NCI-H526 (cell line): ENCODE measurements at places on chromosomes 5 and 9.

GRCh38 chr5:33629999-33630398, 189.2 kb downstream of the TARS1 start:
- no peak for DNase-seq

DNA sequence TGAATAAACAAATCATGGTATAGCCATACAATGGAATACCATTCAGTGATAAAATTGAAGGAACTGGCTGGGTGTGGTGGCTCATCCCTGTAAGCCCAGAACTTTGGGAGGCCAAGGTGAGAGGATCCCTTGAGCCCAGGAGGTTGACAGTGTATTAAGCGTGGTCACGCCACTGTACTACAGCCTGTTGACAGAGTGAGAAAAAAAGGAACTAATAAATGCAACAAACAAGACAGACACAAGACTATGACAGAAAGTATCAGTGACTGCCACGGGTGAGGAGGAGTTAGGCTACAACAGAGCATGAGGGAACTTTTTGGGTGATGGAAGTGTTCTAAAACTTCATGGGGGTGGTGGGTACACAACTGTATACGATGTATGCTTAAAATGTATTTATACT, 2.2 kb downstream of the FNIP1 start:
- DNase-seq = no peak

DNA sequence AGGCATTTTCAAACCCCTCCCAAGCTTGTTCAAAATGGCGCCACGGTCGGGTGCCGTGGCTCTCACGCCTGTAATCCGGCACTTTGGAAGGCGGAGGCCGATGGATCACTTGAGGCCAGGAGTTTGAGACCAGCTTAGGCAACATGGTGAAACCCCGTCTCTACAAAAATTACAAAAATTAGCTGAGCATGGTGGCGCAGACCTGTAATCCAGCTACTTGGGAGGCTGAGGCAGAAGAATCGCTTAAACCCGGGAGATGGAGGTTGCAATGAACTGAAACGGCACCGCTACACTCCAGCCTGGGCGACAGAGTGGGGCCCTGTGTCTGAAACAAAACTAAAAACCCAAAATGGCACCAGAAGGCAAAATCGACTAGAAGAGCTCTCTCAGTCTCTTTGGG, 142.0 kb downstream of the MTX3 start:
- DNase-seq = no peak

GRCh38 chr5:159319832-159320231, 10.5 kb downstream of the IL12B start:
- DNase-seq = no peak

- DNase-seq = no peak
Measured at GRCh38 chr9:89548071-89548638, 50.2 kb upstream of the SEMA4D start.

GRCh38 chr5:135218790-135219568, 180.1 kb downstream of the MACROH2A1 start:
- no peak for DNase-seq

DNA sequence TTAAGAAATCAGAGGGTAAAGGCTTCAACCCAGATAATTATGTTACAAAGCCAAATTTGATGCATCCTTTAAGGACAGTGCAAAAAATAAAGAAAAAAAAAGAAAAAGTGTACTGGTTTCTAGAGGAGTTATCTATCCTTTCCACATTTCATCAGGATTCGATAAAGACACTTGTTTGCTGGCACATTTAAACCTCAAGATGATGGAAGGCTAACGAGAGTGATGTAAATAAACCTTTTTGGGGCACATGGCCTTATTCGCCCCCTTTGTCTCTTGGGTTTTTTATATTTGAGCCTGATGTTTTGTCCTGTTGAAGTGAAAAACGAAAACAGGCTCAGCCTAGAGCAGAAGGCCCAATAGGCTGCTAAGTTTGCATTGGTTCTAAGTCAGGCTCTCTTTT, 416.5 kb downstream of the TAF11L14 start:
- no peak for DNase-seq

GRCh38 chr5:2735996-2736395, 15.5 kb downstream of the IRX2 start:
- DNase-seq = no peak

DNA sequence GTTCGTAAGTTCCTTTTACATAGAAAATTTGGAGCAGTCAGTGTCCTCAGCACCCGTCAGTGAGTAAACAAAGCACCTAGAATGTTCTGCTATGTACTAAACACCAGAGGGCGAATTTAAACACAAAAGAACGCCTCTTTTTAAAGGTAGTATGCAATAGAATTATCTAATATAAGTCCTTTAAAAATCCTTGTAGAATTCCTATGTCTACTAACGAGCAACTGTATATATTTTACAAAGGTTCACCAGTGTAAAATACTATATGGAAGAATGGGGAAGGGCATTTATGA, 499 bp upstream of the TMEM232 start:
- DNase-seq = no peak

DNA sequence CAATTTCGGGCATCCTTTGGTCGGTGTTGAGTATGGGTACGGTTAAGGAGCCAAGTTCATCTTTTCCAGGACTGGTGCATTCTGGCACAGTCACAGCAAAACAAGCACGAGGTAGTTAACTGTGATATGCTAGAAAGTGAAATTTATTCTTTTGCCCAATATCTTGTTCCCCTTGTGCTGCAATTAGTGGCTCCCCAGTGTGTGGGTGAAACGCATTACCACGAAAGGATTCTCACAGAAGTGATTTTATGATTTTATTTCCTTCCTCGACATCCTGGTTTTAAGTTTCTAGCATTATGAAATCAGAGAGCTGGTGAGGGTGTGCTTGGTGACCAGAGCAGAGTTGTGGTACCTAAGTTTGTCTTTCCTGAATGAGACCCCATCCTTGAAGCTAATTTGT, 1.5 kb downstream of the FRMPD1 start:
- DNase-seq = no peak

- no peak for DNase-seq
Measured at GRCh38 chr5:99607124-99607523, 678.3 kb upstream of the CHD1 start.

GRCh38 chr5:133470841-133471240, 141.5 kb downstream of the FSTL4 start:
- no peak for DNase-seq

- no peak for DNase-seq
Measured at GRCh38 chr9:2559192-2560152, 62.1 kb upstream of the VLDLR start.

GRCh38 chr9:22031655-22032411, 22.7 kb upstream of the CDKN2B start:
- DNase-seq = no peak

- no peak for DNase-seq
Measured at GRCh38 chr9:137603879-137604278, 1.6 kb upstream of the ARRDC1 start.

- peak; percentile 66 for DNase-seq
Measured at GRCh38 chr9:137305060-137305797, 3.2 kb upstream of the NRARP start.

- DNase-seq = no peak
Measured at GRCh38 chr9:8926461-8926860, 1126.9 kb upstream of the DMAC1 start.

GRCh38 chr5:173663352-173664153, 47.1 kb upstream of the BOD1 start:
- DNase-seq = no peak

DNA sequence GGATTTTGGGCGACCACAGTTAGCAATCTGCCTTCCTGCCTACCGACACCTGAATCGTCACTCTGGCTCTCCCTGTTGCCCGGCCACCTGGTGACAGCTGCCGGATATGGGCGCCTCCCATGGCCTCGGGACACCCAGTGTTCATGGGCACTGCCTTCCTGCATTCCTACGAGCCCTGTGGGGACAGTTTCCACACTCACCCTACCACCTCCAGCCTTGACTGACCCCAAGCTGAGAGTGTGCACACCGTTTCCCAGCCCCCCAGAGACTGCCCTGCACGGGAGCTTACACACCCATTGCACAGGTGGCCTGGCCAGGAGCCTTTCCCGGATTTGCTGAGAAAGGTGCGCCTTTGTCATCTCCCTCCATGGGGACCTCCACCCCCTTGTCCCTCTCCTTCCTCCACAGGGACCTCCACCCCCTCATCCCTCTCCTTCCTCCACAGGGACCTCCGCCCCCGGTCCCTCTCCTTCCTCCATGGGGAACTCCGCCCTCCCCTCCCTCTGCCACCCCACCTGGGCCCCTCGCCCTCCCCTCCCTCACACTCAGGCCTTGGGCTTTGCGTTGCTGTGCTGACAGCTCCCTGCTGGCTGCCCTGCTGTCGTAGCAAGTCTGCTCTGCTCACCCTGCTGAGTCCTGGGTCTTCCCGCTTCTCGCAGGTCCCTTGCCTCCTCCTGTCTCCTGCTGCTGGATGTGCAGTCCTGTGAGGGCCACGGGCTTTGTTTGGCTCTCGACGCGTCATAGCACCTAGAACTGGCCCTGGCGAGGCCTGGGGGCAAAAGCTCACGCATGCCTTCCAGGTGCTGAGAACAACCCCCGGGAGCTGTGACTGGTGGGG, 48.4 kb downstream of the MRPL36 start:
- peak; percentile 18 for DNase-seq

DNA sequence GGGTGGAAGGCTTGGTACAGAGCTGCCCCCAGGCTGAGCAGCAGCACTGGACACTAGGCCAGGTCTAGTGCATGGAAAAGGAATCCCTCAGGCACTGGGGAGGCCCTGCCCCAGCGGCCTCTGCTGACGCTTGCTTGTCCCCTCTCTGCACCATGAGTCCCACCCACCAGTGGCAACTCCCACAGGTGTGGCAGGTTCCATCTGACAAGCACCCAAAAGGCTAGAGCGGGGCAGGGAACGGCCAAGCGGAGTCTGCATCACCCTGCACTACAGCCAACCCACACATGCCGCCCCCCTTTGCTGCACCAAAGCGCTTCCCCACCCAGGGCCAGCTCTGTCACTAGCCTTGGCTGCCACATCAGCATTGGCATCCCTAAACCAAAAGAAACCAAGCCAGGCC, 115.2 kb upstream of the SARDH start:
- no peak for DNase-seq

- DNase-seq = no peak
Measured at GRCh38 chr5:126526493-126526892, 68.5 kb downstream of the ALDH7A1 start.

GRCh38 chr5:146007270-146007669, 70.9 kb downstream of the SH3RF2 start:
- DNase-seq = no peak

DNA sequence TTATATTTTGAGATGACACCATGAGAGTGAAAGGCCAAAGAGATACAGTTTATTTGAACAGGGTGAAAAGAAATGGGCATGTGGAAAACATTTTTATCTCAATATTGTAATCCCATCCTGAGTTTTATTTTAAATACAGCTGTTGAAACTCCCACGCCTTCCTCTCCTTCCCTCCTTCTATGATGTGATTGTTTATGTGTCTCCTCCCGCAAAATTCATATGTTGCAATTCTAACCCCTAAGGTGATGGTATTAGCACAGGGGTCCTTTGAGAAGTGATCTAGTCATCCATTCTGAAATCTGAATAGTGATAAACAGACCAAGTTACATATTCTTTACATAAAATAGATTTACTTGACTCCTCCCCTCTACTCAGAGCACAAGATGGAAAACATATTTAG, 1275.4 kb upstream of the C9orf72 start:
- no peak for DNase-seq

- peak; percentile 50 for DNase-seq
Measured at GRCh38 chr5:124050120-124050770, 538.3 kb downstream of the CSNK1G3 start.

- DNase-seq = peak; percentile 75
Measured at GRCh38 chr5:174699131-174699530, 25.3 kb upstream of the MSX2 start.
